Glutamatergic neuron (in vitro differentiated cells): ENCODE measurements at places on chromosomes 5 and 9. TPM values are rescaled to one million over a fixed set of nuclear protein-coding genes. Genes with fewer than 3 reads are reported as not detected.

TLR4 gene
- not detected for total RNA-seq

ECM2 gene
- total RNA-seq = 0.20 TPM

SOX30 gene
- total RNA-seq = not detected

NKD2 gene
- total RNA-seq = 41.7 TPM

CDH10 gene
- total RNA-seq = 3.0 TPM

GRCh38 chr5:143874312-143874711, 62.4 kb downstream of the HMHB1 start:
- DNase-seq = no peak
- H3K36me3 ChIP-seq = no peaks in the 10 kb centered on the region
- no peaks in the 10 kb centered on the region for H3K27me3 ChIP-seq

DNA sequence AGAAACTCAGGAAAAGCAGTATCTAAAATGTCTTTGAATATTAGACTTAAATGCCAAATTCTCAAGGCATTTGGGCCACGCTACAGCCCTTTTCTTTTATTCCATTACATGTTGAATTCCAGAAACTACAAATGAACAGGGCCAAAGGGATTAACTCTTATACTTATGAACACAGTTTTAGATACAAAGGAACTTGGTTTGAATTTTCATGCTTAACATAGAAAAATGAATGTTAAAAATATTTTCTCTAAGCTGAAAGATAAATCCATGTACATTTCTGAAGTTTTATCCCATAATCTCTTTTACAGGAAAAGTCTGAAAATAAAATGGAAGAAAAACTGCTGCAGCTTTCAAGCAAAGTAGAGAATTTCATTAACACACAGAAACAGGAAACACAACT, 56.8 kb downstream of the FAM81B start:
- H3K27me3 ChIP-seq = no peaks in the 10 kb centered on the region
- H3K27ac ChIP-seq = no peak overlapping the region
- no peak for DNase-seq
- H3K4me1 ChIP-seq = no peaks in the 10 kb centered on the region
- H3K4me3 ChIP-seq = no peak overlapping the region

DNA sequence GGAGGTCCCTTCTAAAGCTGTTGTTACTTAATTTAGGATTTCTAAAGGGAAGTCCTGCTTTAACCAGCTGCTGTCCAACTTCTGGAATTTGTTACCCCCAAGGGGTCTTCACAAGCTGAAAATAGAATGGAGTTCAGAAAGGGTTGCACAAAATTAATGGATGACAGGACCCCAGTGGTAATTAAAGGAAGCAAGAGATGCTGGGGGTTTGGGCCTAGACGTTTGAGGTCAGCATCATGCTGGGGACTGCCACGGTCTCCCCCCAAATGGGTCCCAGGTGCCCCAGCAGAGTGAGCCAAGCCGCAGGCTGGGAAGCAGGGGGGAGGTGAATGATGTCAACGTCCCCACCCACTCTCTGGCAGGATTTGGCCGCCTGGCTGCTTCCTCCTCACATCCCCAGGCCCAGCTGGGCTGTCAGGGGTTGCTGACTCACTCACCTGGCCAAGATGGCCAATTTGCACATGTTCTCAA, 97.5 kb upstream of the ARAP3 start:
- peaks cover 32% of the 10 kb centered on the region for H3K4me1 ChIP-seq
- H3K27ac ChIP-seq = no peak overlapping the region
- H3K27me3 ChIP-seq = peaks cover 4% of the 10 kb centered on the region
- no peak overlapping the region for H3K4me3 ChIP-seq
- H3K36me3 ChIP-seq = peaks cover 3% of the 10 kb centered on the region

GRCh38 chr9:37468620-37469019, 3.4 kb upstream of the ZBTB5 start:
- no peak overlapping the region for H3K27ac ChIP-seq
- peaks cover 10% of the 10 kb centered on the region for H3K4me1 ChIP-seq
- H3K36me3 ChIP-seq = no peaks in the 10 kb centered on the region
- peaks cover 7% of the 10 kb centered on the region for H3K27me3 ChIP-seq

- no peak overlapping the region for H3K27ac ChIP-seq
- H3K4me3 ChIP-seq = no peak overlapping the region
- H3K27me3 ChIP-seq = peaks cover 3% of the 10 kb centered on the region
- peaks cover 6% of the 10 kb centered on the region for H3K4me1 ChIP-seq
- no peaks in the 10 kb centered on the region for H3K36me3 ChIP-seq
These were observed 346.9 kb downstream of the ZSWIM6 start for GRCh38 chr5:61678966-61679365.

- H3K27me3 ChIP-seq = peaks cover 14% of the 10 kb centered on the region
- peak overlapping the region; percentile 83 for H3K4me3 ChIP-seq
- no peaks in the 10 kb centered on the region for H3K36me3 ChIP-seq
- H3K4me1 ChIP-seq = peaks cover 37% of the 10 kb centered on the region
These were observed 72.9 kb downstream of the SEC61B start for GRCh38 chr9:99294850-99295461.
